Skin of body (tissue), 3 donors: ENCODE measurements at places on chromosomes 2 and 18.

- no peak for DNase-seq
Observed at GRCh38 chr2:112633708-112634107, 12.0 kb upstream of the SLC20A1 start.

GRCh38 chr2:212638694-212639093 is 100.1 kb upstream of the ERBB4 start:
- DNase-seq: no peak

- DNase-seq: no peak
Observed at GRCh38 chr2:175017618-175018414, 12.6 kb upstream of the CHN1 start.

DNA sequence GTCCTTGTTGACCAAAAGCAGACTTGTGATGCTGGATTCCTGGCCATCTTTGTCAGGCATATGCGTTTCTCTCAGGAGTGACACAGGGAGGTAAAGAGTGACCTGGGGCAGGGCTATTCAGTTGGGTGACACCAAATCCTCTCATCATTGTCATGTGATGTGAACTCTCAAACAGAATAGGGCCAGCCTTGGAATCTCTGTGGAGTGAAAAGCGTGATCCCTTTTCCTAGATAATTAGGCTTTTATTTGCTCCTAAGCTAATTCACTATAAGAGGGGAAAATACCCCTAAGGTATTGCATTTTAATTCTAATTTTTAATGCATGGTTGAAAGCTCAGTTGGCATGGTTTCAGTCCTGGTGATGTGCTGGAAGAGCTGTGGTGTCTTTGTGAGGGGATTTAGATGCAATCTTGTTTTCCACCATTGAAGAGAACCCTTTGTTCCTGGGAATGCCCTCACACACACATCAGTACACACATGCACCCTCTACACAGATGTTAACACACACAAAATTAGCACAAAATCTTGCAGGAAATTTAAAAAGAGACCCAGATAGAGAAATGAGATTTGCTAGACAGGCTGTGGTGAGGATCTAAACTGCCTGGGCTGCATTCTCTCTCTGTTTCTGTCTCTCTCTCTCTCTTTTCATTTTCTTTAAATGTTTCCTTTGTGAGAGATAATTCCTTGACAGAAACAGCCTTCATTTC is 349.9 kb downstream of the TSN start:
- no peak for DNase-seq

DNA sequence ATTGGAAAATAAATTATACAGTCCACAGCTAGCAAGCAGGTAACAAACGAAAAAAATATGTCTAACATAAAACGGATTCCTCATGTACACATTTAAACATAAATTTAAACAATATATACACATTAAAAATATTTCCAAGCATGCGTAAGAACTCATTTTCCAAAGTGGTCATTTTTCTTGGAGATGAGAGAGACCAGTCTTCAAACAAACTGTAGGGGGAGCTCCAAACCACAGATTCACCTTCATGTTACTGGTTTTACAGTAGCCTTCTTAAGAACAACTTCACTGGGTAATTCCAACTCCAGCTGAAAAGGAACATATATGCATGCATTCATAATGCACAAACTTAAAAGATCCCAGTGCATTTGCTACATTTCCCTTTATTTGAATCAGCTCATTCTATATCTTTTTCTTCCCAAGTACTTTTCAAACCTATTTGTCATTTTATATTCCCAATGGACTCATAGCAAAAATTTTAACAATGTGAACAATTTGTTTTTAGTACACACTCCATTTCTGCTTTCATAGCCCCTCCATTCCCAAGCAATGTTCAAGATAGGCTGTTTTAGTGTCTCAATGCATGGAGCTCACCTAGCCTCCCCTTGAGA is 4.7 kb upstream of the STAMBP start:
- peak; percentile 67 for DNase-seq

DNA sequence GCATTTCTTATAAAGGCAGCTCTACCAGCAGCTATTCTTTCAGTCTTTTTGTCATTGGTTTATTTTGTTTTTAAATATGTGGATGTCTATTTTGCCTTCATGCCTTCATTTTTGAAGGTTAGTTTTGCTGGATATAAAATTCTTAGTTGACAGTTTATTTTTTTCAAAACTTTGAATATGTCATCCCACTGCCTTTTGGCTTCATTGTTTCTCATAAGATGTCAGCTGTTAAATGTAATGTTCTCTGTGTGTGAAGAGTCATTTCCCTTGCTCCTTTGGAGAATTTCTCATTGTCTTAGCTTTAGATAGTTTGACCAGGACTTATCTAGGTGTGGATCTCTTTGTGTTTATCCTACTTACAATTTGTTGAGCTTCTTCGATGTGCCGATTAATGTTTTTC is 213.5 kb downstream of the KIAA1328 start:
- no peak for DNase-seq

DNA sequence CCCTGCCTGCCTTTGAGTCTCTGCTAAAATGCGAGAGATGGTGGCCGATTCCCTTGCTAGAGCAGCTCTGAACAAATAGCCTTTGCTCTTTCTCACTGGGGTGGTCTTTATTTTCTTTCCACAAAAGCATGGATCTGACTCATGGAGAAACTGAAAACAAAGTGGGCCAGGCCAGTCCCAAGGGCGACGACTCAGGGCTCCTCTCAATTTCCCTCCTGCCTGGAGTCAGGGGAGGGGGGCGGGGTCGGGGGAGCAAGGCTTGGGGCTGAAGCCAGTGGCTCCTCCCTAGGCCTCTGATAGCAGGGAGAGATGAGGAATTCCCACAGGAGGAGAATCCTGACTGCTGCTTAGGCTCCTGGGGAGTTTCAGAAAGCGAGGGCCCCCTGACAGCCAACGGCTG is 17.1 kb upstream of the IL1R2 start:
- DNase-seq: no peak

- no peak for DNase-seq
Observed at GRCh38 chr2:178263159-178263860, 69.0 kb downstream of the OSBPL6 start.

DNA sequence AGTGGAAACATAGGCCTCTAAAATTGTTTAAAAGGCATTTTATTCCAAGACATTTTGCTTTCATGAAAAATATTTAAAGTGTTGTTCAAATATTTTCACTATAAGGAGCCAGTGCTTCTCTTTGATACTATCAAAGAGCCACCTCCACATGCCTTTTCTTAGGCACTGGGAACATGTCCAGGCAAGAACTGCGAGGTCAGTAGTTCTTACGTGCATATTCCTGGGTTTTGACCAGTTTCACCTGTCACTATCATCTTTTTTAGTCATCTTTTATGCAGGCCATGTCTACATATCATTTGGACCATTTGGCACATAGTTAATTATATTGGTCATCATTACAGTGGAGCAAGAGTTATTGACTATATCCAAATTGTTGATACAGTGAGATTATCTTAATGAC is 195.3 kb downstream of the CCDC85A start:
- no peak for DNase-seq

- peak; percentile 88 for DNase-seq
Observed at GRCh38 chr2:85602476-85603234, at the start of gene TMEM150A. TMEM150A (minus strand) TSS chr2:85602698; CDS start chr2:85601948, 750 bp downstream.

GRCh38 chr2:8223695-8224346 is 458.0 kb upstream of the ID2 start:
- DNase-seq: no peak

DNA sequence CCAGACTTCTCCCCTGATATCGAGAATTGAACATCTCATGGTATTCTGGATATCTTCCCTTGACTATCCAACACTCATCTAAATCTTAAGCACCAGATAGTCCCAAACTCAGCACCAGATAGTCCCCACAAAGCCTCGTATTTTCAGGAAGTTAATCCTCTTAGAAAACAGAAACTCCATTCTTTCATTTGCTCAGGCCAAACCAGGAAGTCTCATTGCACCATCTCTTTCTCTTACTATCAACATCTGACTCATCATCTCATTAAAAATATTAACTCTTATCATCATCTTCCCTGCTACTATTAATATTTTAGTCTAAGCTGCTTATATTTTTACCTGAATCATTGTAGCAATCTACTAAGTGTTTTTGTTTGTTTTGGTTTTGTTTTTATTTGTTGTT is 286.4 kb downstream of the GALNT13 start:
- DNase-seq: no peak

DNA sequence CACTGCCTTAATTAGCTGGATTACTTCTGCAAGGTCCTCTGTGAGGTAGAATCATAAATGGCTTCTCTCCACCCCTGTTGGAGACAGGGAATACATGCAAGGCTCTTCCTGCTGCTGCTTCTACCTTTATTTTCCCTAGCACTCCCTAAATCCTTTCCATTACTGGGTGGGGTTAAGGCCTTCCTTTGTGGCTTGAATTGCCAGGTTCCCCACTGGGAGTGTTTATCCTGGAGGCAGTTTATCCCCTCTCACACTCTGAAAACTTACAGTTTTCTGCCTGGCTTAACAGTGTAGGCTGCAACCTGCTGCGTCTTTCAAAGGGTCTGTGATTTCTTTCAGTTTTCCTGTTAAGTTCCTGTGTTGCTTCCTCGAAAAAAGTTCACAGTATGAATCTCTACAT is 1062.3 kb upstream of the CRIM1 start:
- no peak for DNase-seq

- DNase-seq: no peak
Observed at GRCh38 chr2:207341804-207342203, 176.1 kb upstream of the KLF7 start.

DNA sequence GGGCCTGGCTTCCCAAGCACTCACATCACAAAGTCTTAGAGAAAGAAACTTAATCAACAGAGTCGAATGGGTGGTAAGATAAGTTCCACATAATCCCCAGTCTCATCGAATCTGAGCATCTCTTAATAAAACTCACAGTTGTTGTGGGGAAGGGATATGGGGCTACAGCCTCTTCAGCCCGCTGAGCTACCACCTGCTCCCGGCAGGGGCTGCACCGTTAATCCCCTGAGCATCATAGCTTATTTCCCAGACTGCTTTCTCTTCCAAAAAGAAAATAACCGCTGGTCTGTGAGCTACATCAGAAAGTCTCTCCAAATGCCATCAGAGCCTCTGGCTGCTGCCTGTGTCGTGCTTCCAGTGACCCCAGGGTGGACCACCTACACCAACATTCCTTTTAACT is 139.4 kb upstream of the CELF4 start:
- DNase-seq: no peak

- DNase-seq: no peak
Observed at GRCh38 chr2:170292415-170292814, 114.5 kb downstream of the MYO3B start.

DNA sequence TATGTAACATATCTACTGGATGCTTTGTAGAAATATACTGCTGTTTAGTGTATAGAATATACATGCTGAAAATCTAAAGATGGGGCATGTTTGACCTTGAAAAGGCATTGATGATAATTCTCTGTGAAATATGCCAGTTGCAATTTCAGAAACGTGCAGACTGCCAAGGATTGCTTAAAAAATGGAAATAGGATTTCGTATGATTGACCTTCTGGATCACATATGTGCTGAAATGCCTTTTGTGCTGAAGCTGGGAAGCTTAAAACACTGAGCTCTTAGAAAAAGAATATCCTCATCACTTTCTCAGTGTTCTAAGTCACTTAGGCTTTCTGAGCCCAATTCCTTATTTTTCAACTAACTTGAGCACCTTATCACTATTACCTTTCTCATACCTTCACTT is 14.3 kb downstream of the NYAP2 start:
- peak; percentile 59 for DNase-seq

GRCh38 chr18:10713409-10713808 is 187.6 kb downstream of the NAPG start:
- no peak for DNase-seq

DNA sequence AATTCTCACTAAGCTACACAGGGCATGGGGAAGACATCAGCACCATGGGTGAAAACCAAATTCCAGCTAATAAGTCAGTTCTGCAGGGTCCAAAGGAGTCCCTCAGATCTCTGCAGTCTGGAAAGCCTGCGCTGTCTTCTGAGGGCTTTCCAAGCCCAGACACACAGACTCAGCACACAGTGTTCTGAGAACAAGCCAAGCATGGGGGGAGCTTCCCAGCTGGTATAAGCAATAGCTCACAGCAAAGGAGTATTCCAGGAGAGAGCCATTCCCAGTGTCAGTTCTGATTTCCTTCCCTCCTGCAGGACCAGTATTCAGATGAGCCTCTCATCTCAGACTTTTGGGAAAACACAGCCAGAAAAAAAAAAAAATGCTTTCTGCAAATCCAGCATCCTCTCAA is 370.8 kb downstream of the TNS1 start:
- no peak for DNase-seq

DNA sequence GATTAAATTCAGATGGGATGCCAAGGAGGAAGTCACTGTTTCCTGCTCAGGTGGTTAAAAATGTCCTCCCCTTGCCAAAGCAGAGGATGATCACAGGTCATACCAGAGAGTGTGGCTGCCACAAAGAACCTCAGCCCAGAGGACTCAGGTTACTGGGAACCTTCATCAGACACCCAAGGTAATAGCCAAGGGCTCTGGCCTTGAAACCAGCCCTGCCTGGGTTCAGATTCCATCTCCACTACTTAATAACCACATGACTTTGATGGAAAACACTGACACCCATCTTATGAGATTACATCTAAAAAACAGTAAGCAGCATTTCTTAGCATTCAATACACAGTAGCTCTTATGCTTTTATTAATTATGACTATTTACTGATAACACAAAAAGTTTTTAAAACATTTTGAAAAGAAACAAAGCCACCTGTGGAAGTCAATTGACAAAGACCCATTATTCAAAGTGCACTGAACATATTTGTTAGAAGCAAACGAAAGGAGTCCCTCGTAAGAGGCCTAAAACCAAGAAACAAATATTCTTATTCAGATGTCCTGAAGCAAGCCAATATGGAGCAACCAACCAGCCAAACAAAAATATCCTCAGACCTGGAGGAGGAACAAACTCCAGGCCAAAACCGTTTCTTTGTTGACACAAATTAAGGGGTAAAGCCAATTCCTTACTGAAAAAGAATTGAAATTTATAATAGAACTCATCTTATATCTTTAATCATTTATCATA is 241.5 kb downstream of the RNF152 start:
- DNase-seq: no peak

- peak; percentile 50 for DNase-seq
Observed at GRCh38 chr2:24909555-24910177, 10.4 kb downstream of the ADCY3 start.

- no peak for DNase-seq
Observed at GRCh38 chr2:149167001-149167780, 128.7 kb downstream of the LYPD6B start.

GRCh38 chr2:199019898-199020507 is 437.7 kb downstream of the SATB2 start:
- DNase-seq: no peak

- DNase-seq: no peak
Observed at GRCh38 chr2:126775300-126775985, 119.5 kb downstream of the GYPC start.

- DNase-seq: no peak
Observed at GRCh38 chr18:2180586-2180985, 390.7 kb downstream of the METTL4 start.

DNA sequence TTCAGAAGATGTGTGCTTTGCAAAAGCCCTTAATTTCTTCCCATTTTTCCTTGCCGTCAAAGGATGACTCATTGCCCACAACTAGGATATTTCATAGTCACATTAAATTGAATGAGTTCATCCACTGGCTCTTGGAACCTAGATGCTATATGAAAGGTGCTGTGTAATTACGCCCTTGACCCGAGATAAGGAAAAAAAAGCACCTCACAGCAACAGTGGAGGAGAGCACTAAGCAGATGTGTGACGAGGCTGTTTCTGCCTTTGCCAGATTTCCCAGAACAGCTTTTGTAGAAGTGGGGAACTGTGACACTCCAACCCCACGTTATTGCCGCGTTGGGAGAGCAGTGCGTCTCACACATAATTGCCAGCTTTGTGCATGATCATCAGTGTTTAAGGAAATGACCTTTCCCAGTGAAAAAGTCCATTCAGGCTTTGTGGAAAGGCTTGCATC is 33.3 kb upstream of the TMEM87B start:
- DNase-seq: no peak

GRCh38 chr2:226002438-226002837 is 602.9 kb downstream of the NYAP2 start:
- DNase-seq: no peak
